K562 (cell line): ENCODE measurements at places on chromosomes 11 and 22.

- no peak for DNase-seq
Observed at GRCh38 chr11:130103296-130103814, 33.7 kb downstream of the APLP2 start.

GRCh38 chr11:11635443-11635842 lies 13.6 kb upstream of the GALNT18 start:
- DNase-seq: no peak

DNA sequence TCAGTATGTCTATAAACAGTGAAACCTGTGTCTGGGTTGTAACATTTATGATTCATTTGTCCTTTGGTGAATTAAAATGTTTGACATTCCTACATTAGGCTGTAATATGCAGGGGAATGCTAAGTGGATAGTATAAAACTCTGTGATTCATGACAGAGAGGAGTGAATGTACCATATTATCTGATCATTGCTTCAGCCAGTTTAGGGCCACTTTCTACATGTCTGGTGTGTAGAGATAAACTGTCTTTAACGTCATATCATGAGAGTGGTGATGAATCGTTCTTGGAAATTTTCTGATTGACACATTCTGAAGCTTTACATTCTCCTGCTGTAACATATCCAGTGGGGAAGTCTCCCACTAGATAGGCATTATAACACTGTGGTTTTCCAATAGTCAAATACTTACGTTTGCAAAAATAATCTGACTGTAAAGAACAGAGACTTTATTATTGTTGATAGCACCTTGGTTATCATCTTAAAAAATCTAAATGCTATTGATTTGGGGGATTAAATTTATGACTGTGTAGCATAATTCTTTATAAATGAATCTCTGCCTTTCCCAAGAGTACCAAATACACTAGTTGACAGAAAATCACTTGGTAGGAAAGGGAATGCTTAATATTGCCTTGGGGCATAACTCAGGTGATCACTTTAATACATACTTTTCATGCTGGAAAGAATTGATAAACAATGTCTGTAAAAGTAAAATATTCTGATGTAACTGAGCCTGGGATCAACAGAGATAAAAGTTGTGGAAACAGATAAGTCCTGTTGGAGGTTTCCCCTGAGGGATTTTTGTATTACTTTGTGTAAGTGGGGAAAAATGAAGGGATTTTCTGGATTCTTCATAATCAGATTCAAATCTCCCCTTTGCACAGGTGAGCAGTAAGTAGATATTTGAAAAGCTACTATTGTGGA lies 427.9 kb downstream of the JRKL start:
- peak; percentile 9 for DNase-seq

GRCh38 chr11:107590460-107591377 lies at the start of gene ELMOD1:
Gene ELMOD1, plus strand, starts transcription at chr11:107591147. Its CDS starts 27,043 bp downstream, at chr11:107618190.
- DNase-seq: peak; percentile 60

GRCh38 chr11:124329787-124330478 lies 9.9 kb upstream of the OR8D2 start:
- no peak for DNase-seq
